H54 (cell line): ENCODE measurements at places on chromosomes 7 and 10.
A peak's percentile ranks its signal among the peaks of the same experiment; 100 is the strongest.

- no peak for DNase-seq
Measured at GRCh38 chr7:122727759-122728158, 25.0 kb upstream of the RNF148 start.

GRCh38 chr7:82810558-82811259 is 352.0 kb downstream of the PCLO start:
- DNase-seq: peak; percentile 2

- DNase-seq: no peak
Measured at GRCh38 chr10:26445411-26446031, 7.4 kb downstream of the APBB1IP start.

DNA sequence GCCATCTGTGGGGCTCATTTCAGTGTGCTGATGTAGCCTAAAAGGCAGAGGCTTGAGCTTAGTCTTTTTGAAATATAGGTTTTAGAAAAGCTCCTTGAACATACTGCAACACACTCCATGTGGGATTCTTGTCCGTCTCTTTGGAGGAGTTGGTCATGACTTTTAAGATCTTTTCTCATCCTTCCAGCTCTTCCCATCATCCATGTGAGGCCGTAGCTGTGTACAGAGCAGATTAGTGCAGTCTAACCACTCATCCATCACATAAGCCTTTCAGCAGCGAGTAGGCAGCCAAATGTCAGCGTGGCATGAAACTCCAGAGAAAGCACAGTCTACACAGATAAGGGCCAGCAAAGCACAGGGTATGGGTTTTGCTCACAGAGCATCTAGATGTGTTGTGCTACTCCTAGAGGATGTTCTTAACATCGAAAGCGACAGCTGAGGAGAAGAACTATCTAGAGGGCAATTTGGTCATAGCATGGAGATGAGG is 28.1 kb upstream of the NPVF start:
- DNase-seq: no peak

GRCh38 chr7:12777257-12777656 is 89.8 kb downstream of the ARL4A start:
- DNase-seq: no peak

DNA sequence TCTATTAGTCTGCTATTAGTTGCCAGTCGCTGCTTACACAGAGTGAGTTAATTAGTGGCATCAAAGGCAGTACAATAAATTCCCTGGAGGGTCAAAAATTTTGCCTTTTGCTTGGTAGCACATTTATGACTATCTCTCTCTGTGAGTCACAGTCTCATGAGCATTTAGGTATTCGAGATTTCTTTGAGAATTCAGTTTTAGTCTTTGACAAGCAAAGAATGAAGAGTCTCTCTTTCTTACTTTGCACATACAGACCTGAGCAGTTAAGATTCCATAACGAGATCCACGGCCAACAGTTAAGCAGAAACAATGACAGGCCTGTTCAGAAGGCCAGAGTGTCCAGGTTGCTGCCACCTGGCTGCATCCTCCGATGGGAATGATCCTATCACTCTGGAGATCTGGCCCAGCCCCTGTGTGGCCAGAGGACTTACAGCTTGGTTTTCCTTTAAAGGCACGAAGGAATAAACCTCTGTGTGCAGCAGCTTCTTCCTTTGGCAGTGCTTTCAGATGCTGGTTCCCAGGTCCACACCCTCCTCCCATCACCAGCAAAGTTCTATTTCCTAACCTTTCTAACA is 80.6 kb downstream of the GLI3 start:
- no peak for DNase-seq

DNA sequence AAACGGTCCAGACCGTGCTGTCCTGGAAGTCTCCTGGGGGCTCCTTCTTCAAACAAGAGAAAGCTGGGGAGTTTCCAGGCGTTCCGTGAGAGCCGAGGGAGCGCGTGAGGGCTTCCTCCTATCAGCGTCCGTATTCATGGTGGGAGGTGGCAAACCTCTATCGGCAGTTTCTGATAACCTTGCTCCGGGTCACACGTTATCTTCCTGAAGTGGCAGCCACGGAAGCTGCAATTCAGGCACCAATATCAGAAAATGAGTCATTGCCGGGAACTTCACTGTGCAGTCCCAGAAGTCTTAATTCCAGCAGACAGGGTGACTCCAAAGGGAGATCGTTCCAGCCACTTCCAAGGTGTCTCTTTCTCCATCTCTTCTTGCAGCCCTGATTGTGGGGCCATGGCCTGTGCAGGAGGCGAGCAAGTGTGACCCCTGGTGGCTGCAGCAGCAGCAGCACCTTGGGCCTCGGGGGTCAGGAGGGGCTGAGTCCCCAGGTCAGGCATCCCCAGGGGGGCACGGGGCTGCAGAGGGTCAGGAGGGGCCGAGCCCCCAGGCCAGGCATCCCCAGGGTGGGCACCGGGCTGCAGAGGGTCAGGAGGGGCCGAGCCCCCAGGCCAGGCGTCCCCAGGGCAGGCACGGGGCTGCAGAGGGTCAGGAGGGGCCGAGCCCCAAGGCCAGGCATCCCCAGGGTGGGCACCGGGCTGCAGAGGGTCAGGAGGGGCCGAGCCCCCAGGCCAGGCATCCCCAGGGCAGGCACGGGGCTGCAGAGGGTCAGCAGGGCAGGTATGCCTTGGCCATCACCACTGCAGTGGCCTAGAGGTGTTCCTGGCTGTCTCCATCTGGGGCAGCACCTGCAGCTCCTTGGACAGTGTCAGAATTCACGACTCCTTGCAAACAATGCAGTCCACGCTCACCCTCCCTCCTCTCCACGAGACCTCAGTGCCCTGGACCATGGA is 538.7 kb downstream of the DNAJB6 start:
- DNase-seq: peak; percentile 45

- DNase-seq: no peak
Measured at GRCh38 chr10:17735166-17735941, 16.6 kb upstream of the TMEM236 start.

- no peak for DNase-seq
Measured at GRCh38 chr7:20825555-20825954, 38.9 kb upstream of the SP8 start.

DNA sequence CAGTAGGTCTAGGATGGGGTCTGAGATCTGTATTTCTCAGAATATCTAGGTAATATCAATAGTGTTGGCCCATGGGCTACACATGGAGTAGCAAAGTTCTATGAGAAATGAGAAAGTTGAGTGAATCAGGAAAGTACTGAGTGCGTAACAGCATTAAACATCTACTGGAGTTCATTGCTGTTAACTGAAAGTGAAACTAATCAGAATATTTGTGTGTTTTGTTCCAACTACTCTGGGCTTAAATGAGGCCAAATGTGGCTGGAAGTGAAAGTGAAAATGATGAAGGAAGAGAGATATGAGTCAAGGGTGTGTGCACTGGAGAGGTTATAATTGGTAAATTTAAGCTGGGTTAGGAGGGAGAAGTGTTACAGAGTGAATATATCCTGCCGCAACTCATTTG is 46.5 kb downstream of the TMEM106B start:
- DNase-seq: no peak

DNA sequence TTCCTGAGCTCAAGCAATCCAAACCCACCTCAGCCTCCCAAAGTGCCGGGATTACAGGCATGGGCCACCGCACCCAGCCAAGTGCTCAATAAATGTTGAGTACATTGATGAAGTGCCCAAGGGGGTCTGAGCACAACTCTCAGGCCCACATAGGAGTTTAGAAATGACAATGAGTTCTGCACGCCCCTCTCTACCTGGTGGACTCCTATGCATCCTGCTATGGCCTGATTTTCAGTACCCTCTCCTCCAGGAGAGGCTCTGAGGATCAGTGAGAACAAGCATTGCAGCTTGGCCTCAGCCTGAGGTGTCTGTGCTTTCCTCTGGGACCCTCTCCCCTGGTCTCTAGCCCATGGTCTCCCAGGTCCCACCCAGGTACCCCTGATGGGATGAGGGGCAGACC is 20.9 kb upstream of the GRIFIN start:
- DNase-seq: no peak

DNA sequence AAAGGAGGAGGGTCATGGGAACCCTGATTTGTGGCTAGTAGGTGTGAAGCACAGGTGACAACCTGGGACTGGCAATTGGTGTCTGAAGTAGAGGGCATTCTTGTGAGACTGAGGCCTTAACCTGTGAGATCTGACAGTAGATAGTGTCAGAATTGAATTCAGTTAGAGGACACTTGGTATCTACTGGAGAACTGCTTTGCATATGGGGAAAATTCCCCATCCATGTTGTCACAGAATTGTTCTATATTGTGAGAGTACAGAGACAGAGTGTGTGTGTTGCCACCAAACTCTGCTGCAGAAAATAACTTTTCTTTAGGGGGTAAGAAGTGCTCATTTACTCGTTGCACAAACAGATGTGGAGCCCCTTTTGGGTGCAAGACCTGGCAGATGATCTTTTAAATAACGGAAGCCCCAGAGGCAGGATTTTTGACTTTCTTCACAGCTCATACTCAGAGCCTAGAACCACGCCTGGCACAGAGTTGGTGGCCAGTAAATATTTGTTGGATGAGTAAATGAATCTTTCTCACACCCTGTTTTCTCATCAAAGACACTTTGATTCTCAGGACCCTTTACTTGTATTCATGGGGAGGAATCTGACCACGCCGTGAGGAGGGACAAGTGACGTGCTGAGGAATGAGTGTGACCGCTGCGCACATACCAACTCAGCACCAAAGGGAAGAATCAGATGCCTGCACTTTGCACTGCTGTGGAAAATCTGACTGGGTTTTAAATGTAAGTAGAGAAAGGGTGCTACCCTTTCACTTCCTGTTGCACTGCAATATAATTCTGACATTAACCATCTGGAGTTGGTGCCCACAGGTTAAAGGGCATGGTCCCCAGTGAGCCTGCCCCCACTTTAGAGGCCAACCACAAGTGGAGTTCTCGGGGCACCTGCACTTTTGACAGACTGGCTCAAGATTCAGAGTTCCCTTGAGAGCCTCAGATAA is 39.2 kb upstream of the SDHAF3 start:
- no peak for DNase-seq

DNA sequence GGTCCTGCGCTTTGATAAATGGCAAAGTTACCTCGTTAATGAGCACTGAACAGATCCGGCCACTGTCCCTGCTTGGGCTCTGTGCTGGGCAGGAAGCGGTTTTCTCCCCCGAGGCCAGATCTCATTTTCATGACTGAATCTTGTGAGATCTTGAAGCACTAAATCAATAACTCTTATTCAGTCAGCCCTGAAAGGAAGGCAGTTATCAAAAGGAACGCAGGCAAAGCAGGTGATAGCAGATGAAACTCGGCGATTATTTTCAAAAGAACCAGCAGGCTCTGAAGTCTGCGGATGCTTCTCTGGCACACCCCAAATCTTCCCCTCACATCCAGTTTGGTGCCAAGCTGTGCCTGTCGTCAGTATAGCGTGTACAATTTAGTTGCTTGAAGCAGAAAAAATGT is 228.7 kb downstream of the BAMBI start:
- no peak for DNase-seq
